ENCODE measurements at places on chromosomes 3 and 15. TPM values are rescaled to one million over a fixed set of nuclear protein-coding genes. Genes with fewer than 3 reads are reported as not detected.

The CPA3 gene
- total RNA-seq: not detected

The GOLGA8S gene
- not detected for total RNA-seq

The SLC12A8 gene
- total RNA-seq: 2.7 TPM

The CELSR3 gene
- total RNA-seq: 34.5 TPM

The CHRNA3 gene
- 0.31 TPM for total RNA-seq

The KIF7 gene
- total RNA-seq: 5.1 TPM

The C2CD4B gene
- 0.94 TPM for total RNA-seq

The PIGZ gene
- total RNA-seq: 5.0 TPM

The FHIT gene
- total RNA-seq: 3.6 TPM

The TBCCD1 gene
- 37.1 TPM for total RNA-seq

The SNURF gene
- total RNA-seq: 51.9 TPM

The BUB1B gene
- 6.6 TPM for total RNA-seq

The CSK gene
- total RNA-seq: 24.0 TPM

The TRIM42 gene
- total RNA-seq: not detected

The GPR87 gene
- not detected for total RNA-seq

The IMPG2 gene
- 3.0 TPM for total RNA-seq

The ST8SIA2 gene
- 81.6 TPM for total RNA-seq

The SLC51A gene
- not detected for total RNA-seq

The RAD51 gene
- 0.47 TPM for total RNA-seq

The DOCK3 gene
- total RNA-seq: 42.6 TPM

The C3orf18 gene
- total RNA-seq: 13.6 TPM

The SIDT1 gene
- total RNA-seq: 6.2 TPM

The BOC gene
- total RNA-seq: 11.2 TPM

The SLTM gene
- total RNA-seq: 96.1 TPM

The DPPA2 gene
- total RNA-seq: not detected

The CSTA gene
- total RNA-seq: not detected

The GCNT3 gene
- not detected for total RNA-seq

The RAB6B gene
- total RNA-seq: 52.6 TPM

The CACNA2D2 gene
- total RNA-seq: 2.2 TPM

The DNAH12 gene
- 0.62 TPM for total RNA-seq

The TMC3 gene
- 0.47 TPM for total RNA-seq

The HIGD2B gene
- 0.47 TPM for total RNA-seq

The SCAANT1 gene
- total RNA-seq: not detected
